ENCODE measurements at places on chromosomes 6 and 20. TPM values are rescaled to one million over a fixed set of nuclear protein-coding genes. Genes with fewer than 3 reads are reported as not detected.

The XKR7 gene
- polyA plus RNA-seq = 0.20 TPM

The TOP1 gene
- polyA plus RNA-seq = 115 TPM

The TGM3 gene
- polyA plus RNA-seq = 0.54 TPM

The DPPA5 gene
- polyA plus RNA-seq = 0.22 TPM

The SSTR4 gene
- not detected for polyA plus RNA-seq

The IPCEF1 gene
- polyA plus RNA-seq = 5.5 TPM

The RRAGD gene
- 31.8 TPM for polyA plus RNA-seq

The PPP1R16B gene
- polyA plus RNA-seq = 6.6 TPM

The RUNX2 gene
- 2.8 TPM for polyA plus RNA-seq

The MUCL3 gene
- polyA plus RNA-seq = 0.13 TPM

The VNN1 gene
- 0.17 TPM for polyA plus RNA-seq

The RNF144B gene
- polyA plus RNA-seq = 14.7 TPM

The RAB44 gene
- 0.23 TPM for polyA plus RNA-seq

The ZBTB24 gene
- polyA plus RNA-seq = 14.5 TPM

The NKX2-2 gene
- polyA plus RNA-seq = not detected

The TPD52L2 gene
- polyA plus RNA-seq = 94.7 TPM

- no peak for DNase-seq
Measured at GRCh38 chr6:27237089-27237803, 10.3 kb upstream of the PRSS16 start.

DNA sequence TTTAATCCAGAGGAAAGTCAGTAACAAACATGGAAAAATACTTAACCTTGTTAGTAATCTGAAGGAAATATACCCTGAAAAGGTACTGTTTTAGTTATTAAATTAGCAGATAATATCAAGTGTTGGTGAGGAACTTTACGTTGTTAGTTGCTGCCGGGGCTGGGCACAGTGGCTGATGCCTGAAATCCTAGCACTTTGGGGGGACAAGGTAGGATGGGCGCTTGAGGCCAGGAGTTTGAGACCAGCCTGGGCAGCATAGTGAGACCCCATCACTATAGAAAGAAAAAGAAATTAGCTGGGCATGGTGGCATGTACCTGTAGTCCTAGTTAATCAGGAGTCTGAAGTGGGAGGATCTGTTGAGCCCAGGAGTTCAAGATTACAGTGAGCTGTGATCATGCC, 72.7 kb upstream of the DYNLRB1 start:
- no peak for DNase-seq

GRCh38 chr6:39197922-39198500, 31.3 kb downstream of the KCNK5 start:
- no peak for DNase-seq

DNA sequence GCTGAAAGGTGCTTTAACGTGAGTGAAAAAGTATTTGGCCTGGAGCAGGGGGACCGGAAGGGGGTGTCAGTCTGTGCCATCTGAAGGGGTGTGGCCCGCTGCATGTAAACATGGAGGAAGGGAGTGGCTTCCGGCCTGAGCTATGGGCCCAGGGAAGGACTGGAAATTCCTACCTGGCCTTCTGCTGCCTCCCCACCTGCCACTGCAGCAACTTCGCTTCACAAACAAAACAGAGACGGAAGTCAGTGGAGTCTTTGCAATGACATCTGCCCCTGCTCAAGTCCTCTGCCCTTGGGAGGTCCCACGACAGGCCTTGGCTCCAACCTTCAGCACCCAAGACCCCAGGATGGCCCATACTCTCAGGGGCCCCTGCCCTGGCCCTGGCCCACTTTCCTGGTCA, 28.1 kb upstream of the FOXP4 start:
- DNase-seq = no peak

GRCh38 chr20:53981752-53982437, 88.5 kb downstream of the BCAS1 start:
- no peak for DNase-seq

GRCh38 chr6:129875610-129876520, 14.8 kb upstream of the TMEM244 start:
- no peak for DNase-seq

DNA sequence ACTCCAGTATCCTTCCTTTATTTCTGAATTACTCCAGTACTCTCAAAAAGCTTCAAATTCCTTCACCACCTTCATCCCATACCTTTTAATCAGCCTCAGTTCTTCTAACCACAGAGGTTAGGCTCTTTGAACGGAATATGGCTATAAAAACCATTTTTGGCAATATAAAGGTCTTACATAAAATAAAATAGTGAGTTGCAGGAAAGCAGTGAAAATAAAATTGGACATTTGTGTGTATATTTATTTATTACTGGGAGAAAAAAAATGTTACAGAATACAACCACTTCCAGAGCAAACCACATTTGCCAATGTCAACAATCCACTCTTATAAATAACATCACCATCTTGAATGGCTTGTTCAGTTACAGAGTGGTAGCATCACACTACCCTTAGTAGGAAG, 7.7 kb downstream of the HDDC2 start:
- DNase-seq = no peak

DNA sequence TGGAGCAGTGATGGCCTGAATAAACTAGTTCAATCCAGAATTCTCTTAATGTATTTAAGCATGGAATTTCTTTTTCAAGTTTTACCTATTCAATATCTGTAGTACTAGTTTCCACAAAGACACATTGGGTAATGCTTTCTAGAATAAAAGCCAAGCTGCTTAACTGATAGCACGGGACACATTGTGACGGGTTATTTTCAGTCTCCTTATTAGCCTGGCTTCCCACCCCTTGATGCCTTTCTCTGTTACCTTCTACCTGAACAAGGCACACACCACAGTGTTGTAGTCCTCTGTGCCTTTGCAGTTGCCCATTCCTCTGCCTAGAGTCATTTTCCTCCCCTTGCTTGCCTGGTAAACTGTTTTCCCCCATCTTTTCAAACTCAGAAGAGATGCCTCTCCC, 139.1 kb downstream of the HDGFL1 start:
- no peak for DNase-seq

- DNase-seq = no peak
Measured at GRCh38 chr6:33183071-33183683, 9.1 kb downstream of the COL11A2 start.

DNA sequence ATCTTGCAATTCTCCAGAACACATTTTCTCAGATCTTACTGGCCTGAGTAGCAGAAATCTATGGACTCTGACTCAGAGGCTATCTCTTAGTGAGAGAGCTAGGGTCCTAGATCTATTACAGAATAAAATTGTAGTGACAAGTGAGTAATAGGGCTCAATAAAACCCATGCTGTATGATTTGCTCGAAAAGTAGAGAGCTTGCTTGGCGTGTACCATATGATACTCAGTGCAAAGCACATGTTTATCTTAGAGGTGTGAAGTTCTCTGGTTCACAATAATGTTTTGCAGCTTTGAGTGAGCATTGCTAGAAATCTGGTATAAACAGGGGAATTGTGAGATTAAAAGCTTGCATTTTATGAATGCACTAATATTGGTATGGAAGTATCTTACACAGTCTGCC, 87.8 kb upstream of the PRSS16 start:
- no peak for DNase-seq

- no peak for DNase-seq
Measured at GRCh38 chr6:149895833-149896271, 2.1 kb downstream of the RAET1E start.

GRCh38 chr20:22681591-22682248, 97.3 kb upstream of the FOXA2 start:
- no peak for DNase-seq

- DNase-seq = no peak
Measured at GRCh38 chr6:130882370-130882769, 55.2 kb downstream of the SMLR1 start.

DNA sequence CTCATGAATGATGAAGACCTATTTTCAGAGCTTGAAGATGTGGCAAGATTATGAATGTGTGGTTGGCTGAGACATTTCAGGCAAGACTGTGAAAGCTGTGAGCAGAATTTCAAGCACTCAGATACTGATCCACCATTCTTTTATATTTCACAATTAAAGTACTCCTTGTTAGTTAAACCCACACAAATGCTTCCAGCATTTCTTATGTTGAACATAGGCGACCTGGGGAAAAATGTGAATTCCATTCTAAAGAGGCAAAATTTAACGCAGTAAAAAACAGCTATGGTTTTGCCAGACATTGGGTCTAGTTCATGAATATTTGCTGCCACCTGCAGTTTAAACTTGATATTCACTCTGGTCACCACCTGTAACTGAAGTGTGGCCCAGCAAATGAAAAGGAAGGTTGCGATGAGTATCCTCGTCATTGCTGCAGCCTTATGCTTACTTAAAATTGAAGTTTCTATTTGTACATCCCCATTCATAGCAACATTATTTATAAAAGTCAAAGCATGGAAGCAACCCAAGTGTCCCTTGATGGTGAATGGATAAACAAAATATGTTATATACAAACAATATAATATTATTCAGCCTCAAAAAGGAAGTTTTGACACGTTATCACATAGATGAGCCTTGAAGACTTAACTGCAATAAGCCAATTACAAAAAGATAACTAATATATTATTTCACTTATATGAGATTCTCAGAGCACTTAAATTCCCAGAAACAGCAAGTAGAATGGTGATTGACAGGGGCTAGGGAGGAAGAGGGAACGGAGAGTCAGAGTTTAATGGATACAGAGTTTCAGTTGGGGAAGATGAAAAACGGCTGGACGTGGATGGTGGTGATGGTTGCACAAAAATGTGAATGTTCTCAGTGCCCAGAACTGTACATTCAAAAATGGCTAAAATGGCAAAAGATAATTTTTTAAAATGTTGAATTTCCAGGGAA, 32.4 kb upstream of the FAM184A start:
- DNase-seq = peak; percentile 20

DNA sequence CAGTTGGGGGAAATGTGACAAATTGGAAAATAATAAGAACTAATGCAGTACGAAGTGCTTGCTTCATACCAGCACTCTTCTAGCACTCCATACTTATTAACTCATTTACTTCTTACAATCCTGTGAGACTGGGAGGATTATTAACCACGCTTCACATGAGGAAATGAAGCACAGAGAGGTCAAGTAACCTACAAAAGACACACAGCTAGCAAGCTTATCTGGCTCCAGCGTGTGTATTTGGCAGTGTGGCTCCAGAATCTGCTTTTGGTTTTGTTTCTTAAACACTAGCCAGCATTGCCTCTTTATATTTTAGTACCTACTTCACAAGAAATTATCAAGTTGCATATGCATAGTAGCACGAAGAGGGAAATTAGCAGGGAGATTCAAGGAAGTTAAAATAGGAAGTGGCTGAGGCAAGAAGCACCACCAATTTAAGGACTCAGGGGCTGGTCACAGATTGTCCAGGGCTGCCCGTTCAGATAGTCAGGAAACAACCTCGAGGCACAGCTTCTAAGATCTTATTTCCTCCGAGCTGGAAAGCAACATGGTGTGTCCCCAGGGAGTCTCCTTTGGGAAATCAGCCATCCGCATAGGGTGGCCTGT, 302.7 kb upstream of the PRDM1 start:
- DNase-seq = no peak

GRCh38 chr20:35363190-35363589, 48.6 kb downstream of the UQCC1 start:
- no peak for DNase-seq

- DNase-seq = no peak
Measured at GRCh38 chr6:43377710-43378229, 8.3 kb upstream of the ZNF318 start.

DNA sequence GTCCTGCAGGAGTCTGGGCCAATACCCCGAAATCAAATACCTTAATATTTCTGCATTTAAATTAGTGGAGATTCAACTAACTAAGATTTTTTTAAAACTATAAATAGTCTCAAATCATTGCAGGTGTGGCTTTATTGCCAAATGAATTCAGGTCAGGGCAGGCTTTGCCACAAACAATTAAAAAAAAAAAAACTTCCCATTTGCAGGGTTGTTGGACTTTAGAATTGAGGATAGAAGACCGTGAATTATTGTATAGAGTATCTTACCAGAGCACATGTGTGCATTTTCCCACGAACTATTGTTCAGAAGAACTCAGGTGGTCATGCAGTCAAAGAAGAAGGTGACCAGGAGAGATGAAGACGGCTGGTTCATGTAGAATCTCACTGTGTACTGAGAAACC, 6.6 kb upstream of the PLEKHG1 start:
- DNase-seq = no peak

GRCh38 chr20:6081236-6081635, 27.4 kb upstream of the LRRN4 start:
- DNase-seq = no peak

GRCh38 chr6:33840048-33840926, 36.5 kb upstream of the MLN start:
- no peak for DNase-seq

DNA sequence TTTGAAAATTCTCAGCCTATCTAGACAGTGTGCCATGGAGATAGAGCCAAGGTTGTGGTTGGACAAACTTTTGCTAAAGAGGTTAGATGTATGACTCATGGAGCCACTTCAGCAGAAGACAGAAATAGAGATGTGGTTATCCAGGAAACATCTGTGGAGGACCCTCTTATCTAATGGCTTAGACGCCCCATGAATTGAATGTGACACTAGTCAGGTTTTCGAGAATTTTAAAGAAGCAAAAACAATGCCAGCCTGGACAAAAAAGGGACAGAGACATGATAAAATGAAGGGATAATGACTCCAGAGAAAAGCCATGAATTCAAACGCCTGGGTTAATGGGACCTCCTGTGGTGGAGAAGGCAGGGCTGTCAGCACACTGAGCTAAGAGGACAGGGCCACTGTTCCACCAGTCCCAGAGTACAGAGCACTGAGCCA, 280.5 kb downstream of the CLVS2 start:
- DNase-seq = no peak

GRCh38 chr6:129544892-129545612, 164.9 kb downstream of the ARHGAP18 start:
- no peak for DNase-seq

DNA sequence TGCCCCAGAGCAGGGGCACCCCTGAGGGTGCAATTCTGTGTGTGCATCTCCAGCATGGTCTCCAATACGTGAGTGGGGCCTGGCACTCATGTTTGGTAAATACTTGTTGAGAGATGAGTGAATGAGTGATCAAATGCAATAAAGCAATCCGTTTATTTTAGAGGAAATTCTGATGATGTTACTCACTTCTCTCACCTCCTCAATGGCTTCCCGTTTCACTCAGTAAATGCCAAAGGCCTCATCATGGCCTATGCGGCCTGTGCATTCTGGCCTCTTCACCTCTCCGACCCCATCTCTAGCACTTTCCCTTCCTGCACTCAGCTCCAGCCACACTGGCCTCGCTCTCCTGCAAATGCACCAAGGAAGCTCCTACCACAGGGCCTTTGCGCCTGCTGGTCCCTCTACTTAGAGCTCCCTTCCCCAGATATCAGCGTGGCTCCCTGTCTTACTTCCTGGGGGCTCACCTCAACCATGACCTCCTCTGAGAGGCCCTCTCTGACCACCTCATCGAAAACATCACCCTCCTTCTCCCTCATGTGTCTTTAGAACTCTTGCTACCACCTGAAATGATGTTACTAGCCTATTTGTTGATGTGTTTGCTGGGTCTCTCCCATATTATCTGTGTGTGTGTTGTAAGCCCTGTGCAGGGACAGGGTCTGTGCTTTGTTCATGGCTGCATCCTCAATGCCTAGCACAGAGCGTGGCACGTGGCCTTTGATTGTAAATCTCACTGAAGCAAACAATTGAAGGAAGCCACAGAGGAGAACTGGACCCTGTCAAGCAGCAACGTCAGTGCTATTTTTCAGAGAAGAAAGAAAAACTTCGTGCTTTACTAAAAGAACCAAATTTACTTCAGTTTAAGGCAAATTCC, 42.6 kb downstream of the RAB44 start:
- DNase-seq = no peak

Data from left renal cortex interstitium (tissue), 4 donors.